ENCODE measurements at places on chromosomes 1 and 21.

DNA sequence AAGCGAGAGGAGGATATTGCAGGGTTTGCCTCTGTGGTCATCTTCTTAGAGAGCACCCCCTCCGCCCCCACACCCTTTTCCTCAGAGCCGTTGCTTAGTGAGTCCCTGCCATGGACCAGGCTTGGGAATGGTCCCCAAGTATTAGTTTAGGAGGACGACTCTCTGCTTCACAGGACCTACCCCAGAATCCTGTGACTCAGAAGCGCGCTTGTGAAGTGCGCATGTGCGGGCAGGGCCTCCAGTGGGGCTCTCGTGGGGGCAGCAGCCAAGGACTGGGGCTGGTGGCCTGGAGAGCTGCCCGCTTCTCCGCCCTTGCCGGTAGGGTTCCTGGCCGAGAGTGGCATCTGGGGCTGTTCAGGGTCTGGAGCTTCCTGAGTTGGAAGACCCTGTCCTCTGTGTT, 37.3 kb upstream of the HMGN1 start:
- DNase-seq: no peak

- DNase-seq: no peak
These were observed 25.4 kb upstream of the ALDH4A1 start for GRCh38 chr1:18927654-18928272.

- DNase-seq: no peak
These were observed 172.5 kb upstream of the EDN2 start for GRCh38 chr1:41656825-41657500.

- DNase-seq: peak; percentile 40
These were observed 21.5 kb upstream of the SLC44A5 start for GRCh38 chr1:75632350-75632949.

DNA sequence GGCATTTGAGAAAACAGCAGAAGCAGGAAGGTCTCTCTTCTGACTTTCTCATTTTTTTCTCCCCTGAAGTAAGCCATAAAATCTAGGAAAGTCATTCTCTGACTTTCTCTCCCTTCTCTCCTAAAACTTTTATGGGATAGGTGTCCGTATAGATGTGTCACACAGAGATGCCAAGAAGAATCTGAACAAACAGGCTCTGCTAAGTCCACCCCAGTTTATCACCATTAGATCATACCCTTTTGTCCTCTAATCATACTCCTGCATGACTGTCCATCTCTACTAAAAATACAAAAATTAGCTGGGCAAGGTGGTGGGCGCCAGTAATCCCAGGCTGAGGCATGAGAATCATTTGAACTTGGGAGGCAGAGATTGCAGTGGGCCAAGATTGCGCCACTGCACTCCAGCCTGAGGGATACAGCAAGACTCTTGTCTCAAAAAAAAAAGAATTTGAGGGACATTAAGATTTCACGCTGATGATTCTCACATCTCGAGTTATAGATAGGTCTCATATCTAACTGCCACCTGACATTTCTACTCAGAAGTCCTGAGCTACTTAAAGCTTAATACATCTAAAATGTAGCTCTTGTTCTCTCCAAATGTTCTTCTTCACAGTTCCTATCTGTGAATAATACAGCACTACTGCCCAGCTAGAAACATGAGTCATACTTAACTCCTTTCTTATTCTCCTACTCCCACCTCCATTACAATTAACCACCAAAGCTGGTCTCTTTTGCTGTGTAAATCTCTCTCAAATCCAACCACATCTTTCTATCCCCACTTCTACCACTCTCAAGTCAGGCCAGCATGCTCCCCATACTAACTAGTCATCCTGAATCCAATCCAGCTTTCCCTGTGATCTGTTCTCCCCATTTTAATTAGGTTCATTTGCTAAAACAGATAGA, 47.7 kb downstream of the ZNF644 start:
- no peak for DNase-seq

DNA sequence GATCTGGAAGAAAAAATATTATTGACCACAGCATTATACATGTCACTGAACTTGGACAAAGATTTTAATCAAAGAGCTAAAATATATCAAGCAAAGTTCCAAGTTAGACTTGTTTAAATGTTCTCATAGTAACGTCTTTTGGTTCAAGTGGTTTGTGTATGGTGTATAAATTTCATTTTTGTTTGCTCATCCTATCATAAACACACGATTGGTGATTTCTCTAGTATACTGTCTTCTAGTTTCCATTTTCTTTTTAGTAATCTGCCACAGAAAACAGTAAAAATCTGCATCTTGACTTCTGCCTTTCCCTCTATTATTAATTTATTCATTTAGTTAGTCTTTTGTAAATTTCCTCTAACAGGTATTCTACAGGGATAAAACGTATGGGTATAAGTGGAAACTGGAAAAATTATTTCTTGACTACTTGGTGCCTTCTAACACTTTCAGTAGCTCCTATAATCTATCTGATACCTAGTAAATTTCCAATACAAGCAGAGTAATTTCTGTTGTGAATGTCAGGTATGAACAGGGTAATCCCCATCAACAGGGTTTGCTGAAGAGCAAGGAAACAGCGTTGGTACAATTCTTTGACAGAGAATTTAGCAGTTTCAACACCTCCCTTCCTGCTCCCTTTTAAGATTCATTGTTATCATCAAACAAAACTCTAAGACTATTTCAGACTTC, 268.0 kb downstream of the PTPRC start:
- DNase-seq: no peak

DNA sequence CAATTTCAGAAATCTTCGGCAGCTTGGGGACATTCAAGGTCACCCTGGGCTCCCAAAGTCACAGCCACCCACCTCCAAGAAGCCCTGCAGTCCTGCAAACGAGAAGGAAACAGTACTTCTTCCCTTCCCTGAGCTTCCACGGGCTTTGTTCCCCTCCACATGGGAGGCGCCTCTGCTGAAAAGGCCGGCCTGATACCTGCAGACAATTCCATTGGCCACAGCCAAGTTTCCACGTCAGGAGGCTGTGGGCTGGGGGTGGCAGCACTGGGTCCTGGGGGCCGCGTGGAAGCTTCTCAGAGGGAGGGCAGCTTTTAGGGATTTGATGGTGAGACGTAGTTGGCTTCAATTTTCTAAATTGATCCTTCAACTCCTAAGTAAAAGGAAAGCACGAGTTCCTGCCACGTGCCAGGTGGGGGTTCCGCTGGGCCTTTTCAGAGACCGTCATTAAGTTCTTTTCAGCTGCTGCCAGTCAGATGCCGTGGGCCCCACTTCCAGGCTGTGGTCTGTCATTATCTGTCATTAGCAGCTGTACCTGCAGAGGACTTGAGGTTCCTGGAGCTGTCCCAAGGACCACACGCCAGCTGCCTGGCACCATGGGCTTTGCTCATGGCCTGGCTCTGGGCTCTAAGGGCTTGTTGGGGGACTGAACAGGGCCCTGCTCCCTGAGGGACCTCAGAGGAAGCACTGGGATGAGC, 98.7 kb downstream of the CRYAA start:
- no peak for DNase-seq

GRCh38 chr1:228242409-228242808, 34.6 kb downstream of the OBSCN start:
- DNase-seq: no peak

DNA sequence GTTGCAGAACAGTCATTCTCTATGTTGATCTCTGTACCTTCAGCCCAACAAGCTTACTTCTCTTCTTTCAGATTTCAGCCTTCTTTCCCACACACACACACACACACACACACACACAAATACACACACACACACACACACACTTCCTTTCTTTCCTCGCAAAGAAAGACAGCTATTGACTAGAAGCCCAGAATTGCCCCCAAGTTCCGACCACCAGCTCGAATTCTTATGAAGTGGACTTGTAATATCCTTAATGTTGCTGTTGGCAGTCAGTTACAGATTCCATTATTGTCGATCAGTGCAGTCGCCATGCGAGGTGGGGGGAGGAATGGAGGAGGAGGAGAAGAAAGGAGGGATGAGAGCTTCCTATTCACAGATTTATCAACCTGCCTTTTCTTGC, 125.5 kb downstream of the CLEC20A start:
- DNase-seq: no peak

All from suppressor macrophage treated with lipopolysaccharide for 4 hours (primary cell).